ENCODE measurements at places on chromosomes 5 and 9.

- DNase-seq = no peak
Measured at GRCh38 chr5:112532654-112533360, 113.7 kb upstream of the EPB41L4A start.

DNA sequence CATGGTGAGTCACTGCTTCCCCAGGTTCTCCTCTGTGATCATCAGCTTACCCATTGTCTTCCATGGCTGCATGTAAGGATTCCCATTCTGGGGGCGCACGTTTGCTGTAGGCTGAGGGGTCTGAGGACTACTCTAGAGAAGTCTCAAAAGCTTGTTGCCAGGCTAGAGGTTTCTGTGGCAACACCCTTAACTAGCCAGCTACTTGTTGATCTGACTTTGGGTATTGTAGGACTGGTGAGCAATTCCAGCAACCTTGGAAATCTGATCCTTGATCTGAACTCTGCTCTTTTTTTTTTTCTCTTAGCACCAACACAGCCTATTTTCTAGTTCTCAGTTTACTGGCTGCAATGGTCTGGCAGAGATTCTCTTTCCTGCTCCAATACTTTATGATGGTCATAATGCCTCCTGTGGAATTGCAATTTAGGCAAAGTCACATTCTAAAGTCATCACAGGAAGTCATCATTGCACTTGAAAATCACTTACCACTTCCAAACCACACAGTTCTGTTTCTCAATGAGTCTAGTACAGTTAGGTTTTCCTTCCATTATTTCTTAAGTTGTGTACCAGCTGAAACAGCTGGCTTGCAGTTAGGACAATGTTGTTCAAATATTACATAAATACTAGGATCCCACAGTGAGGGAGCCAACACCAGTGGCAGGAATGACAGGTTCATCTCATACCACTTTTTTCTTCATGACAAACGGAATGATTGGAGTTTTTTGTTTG is 110.3 kb downstream of the SLC12A2 start:
- no peak for DNase-seq

- no peak for DNase-seq
Measured at GRCh38 chr5:9124071-9124470, 421.8 kb downstream of the SEMA5A start.

DNA sequence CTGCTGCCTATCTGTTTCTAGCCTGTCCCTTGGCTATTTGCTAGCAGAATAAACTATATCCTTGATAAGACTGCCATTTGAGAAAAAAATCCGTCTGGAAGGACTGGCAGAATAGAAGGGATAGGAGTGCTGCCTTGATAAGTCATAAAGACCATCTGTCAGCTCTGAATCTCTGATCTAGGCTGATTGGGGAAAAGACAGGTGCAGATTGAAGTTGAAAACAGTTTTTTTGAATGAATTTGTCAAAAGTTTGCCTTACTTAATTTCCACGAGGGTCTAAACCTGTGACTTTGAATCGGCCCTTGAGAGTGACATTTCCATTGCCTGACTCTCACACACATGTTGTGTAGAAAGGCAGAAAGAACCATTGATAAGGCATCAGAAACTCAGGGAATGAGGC is 218.6 kb downstream of the MAN2A1 start:
- DNase-seq = no peak

DNA sequence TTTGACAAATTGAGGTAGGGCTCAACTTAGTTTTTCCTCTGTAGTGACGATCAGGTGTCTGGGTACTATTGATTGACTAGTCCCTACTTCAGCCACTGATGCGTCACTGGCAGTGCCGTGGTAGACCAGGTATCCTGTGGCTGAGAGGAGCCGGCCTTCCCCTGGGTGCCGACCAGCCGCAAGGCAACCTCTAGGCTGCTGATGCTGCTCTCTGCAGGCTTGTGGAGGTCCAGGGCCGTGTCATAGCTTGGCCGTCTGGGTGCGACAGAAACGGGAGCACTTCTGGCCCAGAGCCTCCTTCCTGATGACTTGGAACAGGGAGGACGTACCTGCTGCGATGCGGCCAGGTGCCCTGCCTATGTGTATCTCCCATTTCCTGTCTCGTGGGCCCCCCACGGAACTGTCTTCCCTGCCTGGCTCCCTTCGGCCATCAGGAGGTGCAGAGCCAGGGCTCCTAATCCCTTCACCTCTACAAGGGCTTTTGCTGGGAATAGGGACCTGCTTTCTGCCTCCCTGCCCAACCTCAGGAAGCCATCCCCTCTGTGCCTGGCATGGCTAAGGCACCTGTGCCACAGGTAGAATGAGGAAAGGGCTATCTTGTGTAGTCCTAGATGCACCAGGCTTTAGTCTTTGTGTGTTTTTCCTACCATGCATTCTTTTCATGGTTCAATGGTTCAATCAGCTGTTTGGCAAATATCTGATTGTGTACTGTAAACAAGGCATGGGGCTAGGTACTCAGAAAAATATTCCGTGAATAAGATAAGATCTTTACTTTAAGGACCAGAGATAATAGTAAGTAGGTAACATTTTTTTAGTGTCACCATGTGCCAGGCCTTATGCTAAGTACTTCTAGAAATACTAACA is 44.6 kb downstream of the MVB12B start:
- no peak for DNase-seq

- no peak for DNase-seq
Measured at GRCh38 chr5:169426784-169427183, 125.8 kb upstream of the SLIT3 start.

GRCh38 chr9:88322906-88323566 is 65.2 kb upstream of the SPIN1 start:
- peak; percentile 22 for DNase-seq

GRCh38 chr9:77764894-77765780 is 117.0 kb upstream of the GNA14 start:
- no peak for DNase-seq

- DNase-seq = no peak
Measured at GRCh38 chr9:120900824-120901223, 23.8 kb upstream of the PHF19 start.

GRCh38 chr5:50744776-50745175 is 78.3 kb downstream of the PARP8 start:
- no peak for DNase-seq

GRCh38 chr5:157596487-157596886 is 20.9 kb upstream of the ADAM19 start:
- no peak for DNase-seq

DNA sequence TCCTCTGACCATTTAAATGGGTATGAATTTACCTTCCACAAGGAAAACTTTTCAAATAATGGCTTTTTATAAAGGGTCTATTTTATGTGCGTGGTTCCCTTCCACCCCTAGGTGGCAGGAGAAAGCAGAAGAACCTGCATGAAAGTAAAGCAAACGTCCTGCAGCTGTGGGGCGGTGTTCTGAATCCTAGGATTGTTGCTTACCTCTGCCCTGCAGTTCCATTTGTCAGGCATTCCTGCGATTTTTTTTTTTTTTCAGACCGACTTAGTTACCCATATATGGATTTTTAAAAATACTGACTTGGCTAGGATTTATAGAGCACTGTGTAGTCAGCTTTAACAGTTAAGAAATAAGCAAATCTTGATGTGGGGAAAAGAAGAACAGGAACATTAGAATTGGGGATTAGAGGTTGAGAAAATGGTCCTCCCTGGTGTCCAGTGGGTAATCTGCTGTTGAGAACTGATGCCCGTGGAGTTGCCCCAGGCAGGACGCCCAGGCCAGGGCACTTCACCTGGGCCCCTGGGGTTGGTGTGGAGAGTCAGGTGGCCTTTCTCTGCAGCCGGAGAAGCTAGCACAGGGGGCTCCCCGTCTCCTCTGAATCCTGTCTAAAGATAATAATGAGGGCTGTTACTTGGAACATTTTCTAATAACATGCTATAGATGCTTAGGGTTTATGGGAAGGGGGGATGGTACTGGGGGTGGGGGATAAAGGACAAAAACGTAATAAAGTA is 30.4 kb upstream of the LTC4S start:
- DNase-seq = peak; percentile 6

Data from activated T-helper 1 cell treated with Interleukin-2 at 50 U/mL for 16 hours (primary cell).